Activated T-helper 1 cell treated with Interleukin-2 at 50 U/mL for 16 hours (primary cell): ENCODE measurements at places on chromosomes 13 and 19.
A peak's percentile ranks its signal among the peaks of the same experiment; 100 is the strongest.

GRCh38 chr13:66922444-66922843 lies 307.7 kb downstream of the PCDH9 start:
- DNase-seq: no peak

DNA sequence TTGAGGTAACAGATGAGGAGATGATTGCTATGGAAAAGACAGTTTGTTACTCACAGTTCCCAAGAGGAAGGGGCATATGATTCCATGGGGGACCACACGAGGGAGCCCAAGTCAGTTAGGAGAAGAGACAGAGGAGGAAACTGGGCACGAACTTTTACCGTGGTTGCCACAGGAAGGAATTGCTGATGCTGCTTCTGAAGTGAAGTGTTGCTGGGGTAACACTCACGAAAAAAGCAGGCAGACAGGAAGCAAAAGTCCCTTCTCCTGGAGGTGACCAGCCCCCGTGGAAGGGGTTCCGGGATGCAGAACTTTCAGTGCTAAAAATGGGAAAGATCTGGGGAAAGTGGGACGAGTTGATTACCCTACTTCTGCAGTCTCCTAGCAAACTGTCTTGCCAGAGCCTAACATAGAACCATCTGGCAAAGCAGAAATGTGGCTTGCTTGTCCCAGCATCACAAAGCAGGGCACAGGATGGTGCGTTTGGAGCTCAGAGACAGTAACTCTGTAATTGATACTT lies 35.4 kb upstream of the MAP3K10 start:
- DNase-seq: no peak

DNA sequence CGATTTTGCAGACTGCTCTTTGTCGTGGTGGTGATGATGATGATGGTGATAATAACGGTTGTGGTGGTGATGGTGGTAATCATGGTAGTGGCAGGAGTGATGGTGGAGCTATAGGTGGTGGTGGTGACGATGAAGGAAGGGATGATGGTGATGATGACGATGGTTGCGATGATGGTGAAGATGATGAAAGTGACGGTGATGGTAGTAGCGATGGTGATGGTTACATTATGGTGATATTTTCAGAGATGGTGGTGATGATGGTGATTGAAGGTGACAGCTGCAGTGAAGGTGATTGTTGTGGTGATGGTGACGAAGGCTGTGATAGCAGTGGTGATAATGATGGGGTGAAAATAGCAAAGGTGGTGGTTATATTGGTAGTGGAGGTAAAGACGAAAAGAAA lies 2.1 kb upstream of the ADGRE3 start:
- DNase-seq: no peak

GRCh38 chr19:36009220-36009619 lies 607 bp upstream of the SYNE4 start:
- peak; percentile 22 for DNase-seq

GRCh38 chr19:18848878-18849661 lies 17.3 kb downstream of the UPF1 start:
- no peak for DNase-seq

- DNase-seq: peak; percentile 71
These were observed at the start of gene ZNF382 for GRCh38 chr19:36605101-36605876. TSS of gene ZNF382 (plus strand) at chr19:36605313. CDS start at chr19:36609915, 4,602 bp downstream.

GRCh38 chr13:44024167-44024845 lies 144.6 kb downstream of the LACC1 start:
- no peak for DNase-seq

DNA sequence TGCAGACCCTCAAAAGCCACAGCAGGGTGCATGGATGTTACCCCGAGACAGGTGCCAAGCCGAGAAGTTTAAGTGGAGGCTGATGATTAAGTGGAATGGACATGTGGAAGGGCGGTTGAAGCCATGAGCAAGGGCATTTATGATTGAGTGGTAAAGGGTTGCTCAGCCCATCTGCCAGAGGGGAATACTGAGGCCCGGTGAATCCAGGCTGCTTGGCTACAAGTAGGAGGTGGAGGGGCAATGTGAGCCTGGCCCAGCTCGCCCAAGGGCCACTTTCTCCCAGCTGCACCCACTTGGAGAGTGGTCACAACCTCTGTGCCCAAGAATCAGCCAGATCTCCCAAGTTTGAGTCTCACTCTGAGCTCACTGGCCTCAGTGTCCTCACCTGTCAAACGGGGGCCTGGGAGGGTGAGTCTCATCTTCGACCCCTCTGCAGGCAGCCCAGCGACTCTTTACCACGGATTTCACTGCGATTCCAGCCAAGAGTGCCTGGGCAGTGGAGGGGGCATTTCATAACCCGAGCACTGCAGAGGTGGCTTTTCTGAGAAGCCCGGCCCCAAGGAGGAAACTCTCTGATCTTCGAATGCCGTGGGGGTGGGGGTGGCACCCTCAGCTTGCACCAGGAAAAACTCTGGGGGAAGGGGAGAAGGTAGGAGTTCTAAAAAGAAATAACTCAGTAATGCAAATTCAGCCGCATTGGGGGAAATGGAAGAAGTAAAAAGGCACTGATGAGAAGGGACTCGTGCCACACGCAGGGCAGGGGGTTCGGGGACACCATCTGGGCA lies 62.9 kb upstream of the KLF2 start:
- no peak for DNase-seq

GRCh38 chr19:47839913-47840312 lies 18.2 kb downstream of the CRX start:
- DNase-seq: no peak

DNA sequence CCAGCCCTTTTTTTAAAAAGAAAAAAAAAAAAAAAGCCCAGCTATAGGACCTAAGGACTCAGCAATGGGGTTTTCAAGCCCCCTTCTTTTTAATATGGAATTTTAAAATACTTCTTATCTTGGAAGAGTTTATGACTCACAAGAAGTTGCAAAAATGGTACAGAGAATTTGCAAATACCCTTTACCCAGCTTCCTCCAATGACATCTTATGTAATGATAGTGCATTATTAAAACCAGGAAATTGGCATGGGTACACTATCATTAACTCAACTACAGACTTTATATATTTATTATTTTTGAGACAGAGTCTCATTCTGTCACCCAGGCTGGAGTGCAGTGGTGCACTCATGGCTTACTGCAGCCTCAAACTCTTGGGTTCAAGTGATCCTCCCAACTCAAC lies 16.1 kb downstream of the TMEM38A start:
- no peak for DNase-seq

- no peak for DNase-seq
These were observed 260.5 kb downstream of the RFC3 start for GRCh38 chr13:34078334-34078999.

GRCh38 chr19:55472463-55472862 lies 4.0 kb upstream of the ZNF628 start:
- DNase-seq: no peak

GRCh38 chr13:43268632-43269031 lies 245.2 kb downstream of the DNAJC15 start:
- no peak for DNase-seq
